ENCODE measurements at places on chromosomes 16 and 17. TPM values are rescaled to one million over a fixed set of nuclear protein-coding genes. Genes with fewer than 3 reads are reported as not detected.

Gene MYL4
- 37.4 TPM for total RNA-seq

Gene CFAP97D1
- total RNA-seq: 0.07 TPM

Gene CA4
- total RNA-seq: 17.0 TPM

Gene ABCA9
- total RNA-seq: 6.3 TPM

Gene TMC8
- total RNA-seq: 1.9 TPM

Gene LLGL1
- 9.5 TPM for total RNA-seq

Gene IL21R
- total RNA-seq: 0.42 TPM

Gene SLC38A8
- total RNA-seq: not detected

Gene ALOX12
- not detected for total RNA-seq

Gene CARD14
- total RNA-seq: not detected

All from heart right ventricle (tissue), 16 donors.